BE2C (cell line): ENCODE measurements at places on chromosomes 12 and 14.

- DNase-seq: no peak
Observed at GRCh38 chr14:70002589-70003346, 123.6 kb downstream of the SMOC1 start.

- DNase-seq: no peak
Observed at GRCh38 chr14:54667764-54668163, 100.8 kb downstream of the SAMD4A start.

DNA sequence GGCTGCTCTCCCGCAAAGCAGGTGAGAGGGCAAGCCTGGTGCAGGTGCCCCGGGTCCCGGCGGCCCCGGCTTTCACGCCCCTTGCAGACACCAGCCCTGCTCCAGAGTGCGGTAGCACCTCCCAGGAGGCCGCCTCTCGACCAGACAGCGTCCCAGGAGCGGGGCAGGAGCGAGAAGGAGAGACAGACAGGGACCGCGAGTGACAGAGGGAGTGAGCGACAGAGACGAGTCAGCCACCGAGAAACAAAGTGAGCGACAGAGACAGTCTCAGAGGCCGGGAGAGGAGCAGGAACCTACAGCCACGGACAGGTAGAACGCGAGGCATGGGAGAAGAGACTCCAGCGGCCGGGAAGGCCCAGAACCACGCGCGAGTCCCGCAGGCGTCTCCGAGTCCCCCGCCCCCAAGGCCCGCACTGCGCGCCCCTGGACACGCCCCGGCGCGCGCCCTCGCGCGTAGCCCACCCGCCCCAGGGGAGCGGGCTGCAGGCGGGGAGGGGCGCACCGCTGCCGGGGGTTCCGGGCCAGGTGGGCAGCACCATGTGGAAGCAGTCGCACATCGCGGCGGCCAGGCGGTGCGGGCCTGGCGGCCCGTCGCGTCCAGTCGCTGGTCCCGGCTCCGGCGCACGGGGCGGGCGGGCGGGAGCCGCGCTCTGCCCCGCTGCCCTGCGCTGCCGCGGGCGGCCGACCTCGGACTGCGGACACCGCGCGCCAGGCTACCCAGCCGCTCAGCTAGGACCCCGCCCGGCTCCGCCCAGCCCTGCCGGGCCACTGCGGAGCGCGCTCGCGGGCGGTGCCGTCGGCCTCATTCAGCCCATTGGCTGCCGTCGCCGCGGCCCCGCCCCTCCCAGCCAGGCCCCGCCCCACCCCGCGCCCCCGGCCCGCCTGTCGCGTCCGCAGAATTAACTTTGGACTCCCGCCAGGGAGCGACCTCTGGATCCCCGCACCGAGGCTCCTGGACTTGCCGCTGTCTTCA is at the start of gene AHNAK2:
AHNAK2 (minus strand) TSS at position 694 of the 973 bp plus-strand sequence; CDS start at position 557, 137 bp downstream.
- peak; percentile 96 for DNase-seq

DNA sequence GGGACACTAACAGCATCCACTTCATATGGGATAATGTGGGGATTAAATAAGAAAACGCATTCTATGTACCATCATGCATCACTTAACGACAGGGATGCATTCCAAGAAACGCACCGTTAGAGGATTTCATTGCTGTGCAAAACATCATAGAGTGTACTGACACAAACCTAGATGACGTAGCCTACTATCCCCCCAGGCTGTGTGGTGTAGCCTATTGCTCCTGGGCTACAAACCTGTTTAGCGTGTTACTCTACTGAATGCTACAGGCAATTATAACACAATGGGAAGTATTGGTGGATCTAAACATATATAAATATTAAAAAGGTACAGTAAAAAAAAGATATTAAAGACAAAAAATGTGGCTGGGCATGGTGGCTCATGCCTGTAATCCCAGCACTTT is 230.6 kb downstream of the KSR2 start:
- DNase-seq: no peak

GRCh38 chr14:48325486-48325885 is 650.1 kb upstream of the MDGA2 start:
- DNase-seq: no peak

DNA sequence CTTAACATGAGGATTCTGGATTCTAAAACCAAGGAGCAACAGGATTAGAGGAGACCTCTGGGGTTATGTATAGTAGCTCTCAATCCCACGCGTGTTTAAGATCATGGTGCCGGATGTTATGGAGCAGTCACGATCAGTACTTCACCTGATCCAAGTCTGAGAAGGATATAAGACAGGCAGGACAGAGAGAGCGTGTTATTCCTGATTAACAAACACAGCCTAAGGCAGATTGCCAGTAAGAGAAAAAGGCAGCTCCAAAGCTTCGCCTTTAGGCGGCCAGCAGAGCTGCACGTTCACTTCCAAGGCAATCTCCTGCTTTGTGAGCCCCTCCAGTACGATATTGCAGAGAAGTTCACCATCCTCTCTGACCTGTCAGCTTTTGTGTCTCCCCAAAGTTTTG is 5.5 kb downstream of the SETD3 start:
- DNase-seq: no peak

DNA sequence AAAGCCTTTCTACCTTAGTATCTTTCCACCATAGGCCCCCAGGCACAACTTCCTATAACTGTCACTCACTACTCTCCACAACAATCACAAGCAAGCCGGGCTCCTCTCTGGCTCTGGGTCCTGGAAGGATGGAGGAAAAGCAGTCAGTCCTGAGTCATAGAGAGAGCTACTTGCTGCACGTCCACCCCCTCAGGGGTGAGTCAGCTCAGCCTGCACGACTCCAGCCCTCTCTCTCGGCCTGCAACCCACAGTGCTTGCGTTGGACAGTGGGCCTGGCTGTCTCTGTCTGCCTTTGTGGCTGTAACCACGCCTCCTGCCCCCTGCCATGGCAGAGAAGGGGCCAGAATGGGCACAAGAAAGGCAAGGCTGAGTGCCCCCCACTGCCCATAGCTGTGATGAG is 154.1 kb upstream of the FKBP4 start:
- no peak for DNase-seq

DNA sequence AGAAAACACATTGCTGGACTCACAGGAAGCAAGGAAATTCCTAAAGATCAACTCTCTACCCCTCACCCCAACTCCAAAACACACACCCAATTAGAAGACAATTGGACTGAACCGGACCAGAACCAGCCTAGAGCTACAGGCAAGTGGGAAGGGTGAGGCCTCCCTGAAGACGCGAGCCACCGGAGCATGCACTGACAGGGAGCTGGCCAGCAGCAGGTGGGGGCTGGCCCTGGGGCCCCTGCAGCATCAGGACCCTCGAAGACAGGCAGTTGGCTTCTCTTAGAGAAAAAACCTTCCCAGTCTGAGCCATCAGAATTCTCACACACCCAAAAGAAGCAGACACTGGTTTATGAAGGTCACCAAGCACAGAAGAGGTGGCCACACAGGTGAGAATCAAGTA is 209.5 kb upstream of the DIO3 start:
- no peak for DNase-seq

- DNase-seq: no peak
Observed at GRCh38 chr12:13744561-13744960, 236.8 kb downstream of the GRIN2B start.

DNA sequence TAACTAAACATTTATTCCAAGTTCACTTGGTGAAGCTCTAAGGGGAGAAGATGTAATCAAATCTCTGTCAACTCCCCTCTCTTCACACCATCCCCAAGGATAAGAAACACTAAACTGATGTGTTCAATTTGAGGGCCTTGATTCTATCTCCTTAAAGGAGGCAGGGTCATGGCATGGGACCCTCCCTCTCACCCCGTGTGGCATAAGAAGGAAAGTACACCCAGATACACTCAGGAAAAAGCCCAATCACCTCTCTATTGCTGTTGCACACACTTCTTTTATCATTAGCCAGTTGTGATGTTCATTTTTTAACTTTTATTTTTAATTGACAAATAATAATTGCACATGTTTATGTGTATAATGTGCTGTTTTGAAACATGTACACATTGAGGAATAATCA is 35.1 kb downstream of the WASHC3 start:
- no peak for DNase-seq

DNA sequence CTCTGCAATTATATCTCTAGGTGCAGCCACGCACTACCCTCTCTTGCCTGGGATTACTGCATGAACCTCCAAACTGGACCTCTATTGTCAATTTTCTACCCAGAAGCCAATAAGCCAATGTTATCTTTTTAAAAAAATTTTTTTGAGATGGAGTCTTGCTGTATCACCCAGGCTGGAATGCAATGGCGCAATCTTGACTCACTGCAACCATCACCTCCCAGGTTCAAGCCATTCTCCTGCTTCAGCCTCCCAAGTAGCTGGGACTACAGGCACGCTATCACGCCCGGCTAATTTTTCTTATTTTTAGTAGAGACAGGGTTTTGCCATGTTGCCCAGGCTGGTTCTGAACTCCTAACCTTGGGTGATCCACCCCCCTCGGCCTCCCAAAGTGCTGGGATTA is 11.2 kb upstream of the PXN start:
- no peak for DNase-seq

DNA sequence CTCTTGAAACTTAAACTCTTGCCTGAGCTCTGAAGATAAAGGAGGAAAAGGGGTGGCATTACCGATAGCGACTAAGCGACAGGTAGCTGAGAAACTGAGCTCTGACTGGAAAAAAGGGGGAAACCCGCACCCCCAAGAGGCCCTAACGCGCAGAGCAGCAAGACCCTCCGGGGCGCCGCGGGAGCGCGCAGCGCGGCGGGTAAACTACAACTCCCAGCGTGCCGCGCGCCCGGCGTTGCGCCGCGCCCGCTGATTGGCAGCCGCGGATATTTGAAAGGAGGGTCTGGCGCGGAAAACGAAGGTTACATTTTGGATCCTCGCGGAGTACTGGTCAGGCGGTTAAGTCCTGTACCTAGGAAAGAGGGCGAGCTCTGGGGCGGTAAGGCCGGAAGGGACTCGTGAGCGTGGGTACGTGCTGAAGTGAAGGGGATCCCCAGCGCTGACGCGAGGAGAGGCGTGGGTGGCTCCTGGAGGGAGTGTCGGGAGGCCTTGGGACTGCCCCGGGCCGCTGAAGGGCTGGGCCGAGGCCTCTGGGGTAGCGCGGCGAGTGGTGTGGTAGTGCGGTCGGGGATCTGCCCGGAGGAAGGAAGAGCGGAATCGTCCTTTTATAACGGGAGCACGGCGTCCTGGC is at the start of gene ESPL1:
ESPL1 (plus strand) TSS at position 301 of the 631 bp plus-strand sequence. CDS start 468 bp downstream, outside the sequence.
- peak; percentile 86 for DNase-seq

DNA sequence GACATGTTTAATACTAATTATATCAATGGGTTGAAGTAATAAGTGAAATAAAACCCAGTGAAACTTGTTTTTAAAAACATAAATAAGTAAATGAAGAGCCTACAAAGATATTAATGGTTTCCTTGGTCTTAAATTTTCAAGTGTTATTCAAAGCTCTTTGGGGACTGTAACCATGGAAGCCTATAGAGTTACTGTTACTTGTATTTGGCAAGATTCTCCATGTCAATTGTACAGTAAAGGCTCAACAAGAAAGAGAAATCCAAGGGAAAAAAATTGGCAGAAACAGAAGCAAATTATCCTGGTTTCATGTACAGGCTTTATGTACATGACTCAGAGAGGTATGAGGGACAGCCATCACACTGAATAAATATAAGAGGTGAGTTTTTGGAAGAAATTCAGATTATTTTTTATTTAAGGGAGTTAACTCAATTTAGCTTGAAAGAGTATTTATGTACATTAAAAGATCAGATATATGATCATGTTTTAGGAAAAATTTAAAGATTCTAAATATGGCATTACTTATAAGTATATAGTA is 151.1 kb upstream of the HMGA2 start:
- no peak for DNase-seq

DNA sequence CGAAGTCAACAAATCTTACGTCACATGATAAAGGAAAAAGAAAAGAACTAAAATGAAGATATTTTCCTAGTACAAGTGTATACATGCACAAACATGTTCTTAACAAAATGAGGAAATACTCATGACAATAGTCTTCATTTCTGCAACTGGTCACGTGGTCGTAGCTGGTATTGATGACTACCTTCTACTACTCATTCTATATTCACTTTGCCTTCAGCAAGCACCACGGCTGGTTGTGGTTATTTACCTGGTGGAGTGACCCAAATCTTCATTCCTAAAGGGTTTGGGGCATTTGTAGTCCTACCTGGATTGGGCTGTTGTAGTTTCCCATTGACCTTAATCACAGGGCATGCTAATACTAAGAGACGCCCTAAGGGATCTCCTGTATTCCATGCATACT is 51.2 kb downstream of the FIGNL2 start:
- no peak for DNase-seq

- no peak for DNase-seq
Observed at GRCh38 chr14:28163233-28163632, 603.4 kb upstream of the FOXG1 start.

GRCh38 chr12:124745465-124745890 is 118.2 kb downstream of the SCARB1 start:
- DNase-seq: no peak

DNA sequence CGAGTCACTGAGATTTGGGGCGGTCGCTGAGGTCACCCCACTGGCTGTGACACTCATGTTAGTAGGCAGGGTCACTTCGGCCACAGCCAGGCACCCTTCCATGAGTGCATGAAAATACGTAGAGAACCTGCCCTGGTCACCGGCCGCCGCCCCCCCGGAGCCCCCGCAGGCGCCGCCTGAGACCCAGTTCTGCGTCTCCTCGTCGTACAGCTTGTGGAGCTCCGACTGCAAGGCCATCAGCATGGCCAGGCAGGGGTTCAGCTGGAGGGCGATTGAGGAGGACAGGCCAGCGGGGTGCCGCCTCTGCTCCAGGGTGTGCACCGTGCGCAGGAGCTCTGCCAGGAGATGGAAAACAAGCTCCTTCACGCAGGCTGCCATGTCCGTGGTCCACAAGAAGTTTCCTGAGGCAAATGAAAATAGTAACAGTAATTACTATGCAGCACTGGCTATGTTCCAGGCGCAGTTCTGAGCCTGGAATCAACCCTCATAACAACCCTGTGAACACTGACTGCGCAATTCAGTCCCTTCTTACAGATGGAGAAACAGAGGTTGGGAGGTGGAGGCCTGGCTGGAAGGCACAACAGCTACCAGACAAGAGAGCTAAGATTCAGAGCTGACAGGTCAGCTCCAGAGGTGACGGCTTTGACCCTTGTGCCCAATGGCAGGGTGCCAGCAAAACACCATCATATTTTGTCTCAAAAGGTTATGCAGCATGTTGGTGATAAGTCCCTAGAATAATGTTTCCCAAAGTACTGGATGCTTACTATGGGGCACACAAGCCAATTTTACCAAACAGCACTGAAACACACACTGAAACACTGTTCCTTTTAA is 59.9 kb downstream of the TRAFD1 start:
- DNase-seq: no peak

DNA sequence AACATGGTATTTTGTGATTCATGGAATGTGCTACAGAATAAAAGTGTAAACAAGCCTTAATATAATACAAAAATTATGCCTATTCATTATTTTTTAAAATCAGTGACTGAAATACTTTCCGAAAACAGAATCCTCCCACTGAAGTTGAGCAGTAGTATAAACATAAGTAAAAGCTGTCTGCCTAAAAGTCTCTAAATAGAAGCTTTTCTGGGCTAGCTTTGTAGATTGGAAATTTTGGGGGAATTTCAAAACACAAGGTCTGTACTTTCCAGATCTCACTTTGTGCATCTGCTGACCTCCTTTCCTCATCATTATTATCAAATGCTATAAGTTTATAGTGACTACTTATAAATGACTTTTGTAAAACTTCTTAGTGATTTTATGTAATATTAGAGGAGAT is 80.4 kb upstream of the TRHDE start:
- no peak for DNase-seq

GRCh38 chr14:99609245-99610170 is 5.5 kb upstream of the CCDC85C start:
- DNase-seq: peak; percentile 70
